AG09309 (cell line): ENCODE measurements at places on chromosomes 12 and 14.

DNA sequence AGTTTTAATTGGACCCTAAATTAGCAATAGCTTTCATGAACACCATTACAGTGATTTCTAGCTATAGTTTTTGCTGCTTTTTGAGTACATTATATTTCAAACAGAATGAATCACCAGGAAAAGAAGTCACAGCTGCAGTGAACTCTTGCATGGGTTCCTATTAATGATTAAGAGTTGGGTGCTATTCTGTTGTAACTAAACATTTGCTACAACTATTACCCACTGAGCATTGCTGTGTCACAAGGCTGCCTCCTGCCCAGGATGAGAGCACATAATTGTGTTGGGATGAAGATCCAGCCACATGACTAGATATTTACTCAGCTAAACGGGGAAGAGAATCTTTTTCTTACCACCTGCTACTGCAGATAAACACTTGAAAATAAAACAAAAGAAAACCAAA lies 152.7 kb downstream of the GXYLT1 start:
- DNase-seq: no peak

GRCh38 chr12:39892146-39892545 lies 213.7 kb downstream of the SLC2A13 start:
- no peak for DNase-seq

DNA sequence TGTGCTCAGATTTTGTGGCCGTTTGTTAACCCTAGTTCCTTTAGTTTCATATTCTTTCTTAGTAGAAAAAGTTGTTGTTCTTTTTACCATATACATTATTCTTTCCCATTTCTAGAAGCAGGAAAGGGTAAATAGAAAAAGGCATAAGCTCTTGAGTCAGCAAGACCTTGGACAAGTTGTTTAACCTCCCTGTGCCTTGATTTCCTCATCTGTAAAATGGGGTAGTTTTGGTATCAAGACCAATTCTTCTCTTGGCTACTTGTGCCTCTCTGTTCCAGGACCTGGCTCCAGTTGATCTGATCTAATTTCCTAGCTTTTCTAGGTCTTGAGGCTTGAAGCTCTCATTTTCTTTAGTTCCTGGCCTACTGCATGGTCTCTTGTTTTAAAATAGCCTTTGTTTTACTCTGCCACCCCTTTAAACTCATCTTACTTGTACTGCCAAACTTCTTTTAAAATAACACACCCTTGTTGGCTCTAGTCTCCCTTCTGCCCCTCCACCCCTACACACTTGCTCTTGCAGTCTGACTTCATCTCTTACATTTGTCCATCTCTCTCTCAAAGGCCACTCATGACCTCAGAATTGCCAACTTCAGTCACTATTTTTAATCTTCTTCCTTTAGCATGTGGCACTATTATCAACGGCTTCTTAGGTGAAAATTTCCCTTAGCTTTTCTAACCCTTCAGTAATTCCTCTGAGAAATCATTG lies 143.7 kb downstream of the TTLL5 start:
- no peak for DNase-seq

DNA sequence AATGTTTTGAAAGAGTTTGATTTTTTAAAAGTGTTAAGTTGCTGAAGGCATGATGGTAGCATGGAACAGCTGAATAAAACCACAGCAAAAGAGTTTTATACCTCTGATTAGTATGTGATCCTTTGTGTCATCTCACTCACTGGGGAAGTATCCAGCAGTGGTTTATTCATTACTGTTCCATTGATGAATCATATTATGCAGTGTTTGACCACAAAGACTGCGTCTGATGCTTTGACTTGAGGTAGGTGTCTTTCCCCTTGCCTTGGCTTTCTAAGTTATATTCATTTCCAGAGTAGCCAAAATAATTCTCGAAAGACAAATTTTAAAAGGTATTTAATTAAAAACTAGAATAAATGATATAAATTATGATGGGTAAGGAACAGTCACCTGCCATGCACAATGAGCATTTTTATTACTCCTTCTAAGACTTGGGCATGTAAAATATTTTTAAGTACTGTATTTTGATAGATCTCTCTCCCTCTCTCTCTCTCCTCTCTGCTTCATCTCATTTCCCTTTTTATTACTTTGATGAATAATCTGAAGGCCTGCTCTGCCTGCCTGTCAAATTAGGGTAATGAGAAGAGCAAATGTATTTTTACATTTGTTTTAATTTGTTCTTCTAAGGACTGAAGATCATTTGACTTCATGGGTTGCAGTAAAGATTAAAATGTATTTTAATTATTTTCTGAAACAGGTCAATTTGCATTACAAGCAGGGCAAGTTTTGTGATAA lies 164.9 kb downstream of the NAV3 start:
- DNase-seq: peak; percentile 51

DNA sequence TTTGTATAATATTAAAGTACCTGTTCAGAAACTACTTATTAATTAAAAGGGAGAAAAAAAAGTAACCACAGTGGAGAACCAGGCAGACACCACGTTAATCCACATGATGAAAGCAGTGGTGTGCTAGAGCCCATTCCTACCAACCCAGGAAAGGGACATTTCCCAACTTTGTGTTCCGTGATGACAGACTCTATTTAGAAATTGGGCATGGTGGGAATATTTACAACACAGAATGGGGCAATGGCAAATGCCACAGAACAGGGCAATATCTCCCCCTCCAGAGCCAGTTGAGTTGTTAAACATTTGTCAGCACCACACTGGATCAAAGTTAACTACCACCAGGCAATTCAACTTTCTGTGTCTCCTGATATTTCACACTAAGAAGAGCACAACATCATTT lies 1.2 kb upstream of the HIGD1C start:
- DNase-seq: no peak

GRCh38 chr12:15201056-15201455 lies 20.2 kb downstream of the RERG start:
- DNase-seq: no peak

- DNase-seq: no peak
Measured at GRCh38 chr12:106883426-106883825, 72.3 kb upstream of the TMEM263 start.

DNA sequence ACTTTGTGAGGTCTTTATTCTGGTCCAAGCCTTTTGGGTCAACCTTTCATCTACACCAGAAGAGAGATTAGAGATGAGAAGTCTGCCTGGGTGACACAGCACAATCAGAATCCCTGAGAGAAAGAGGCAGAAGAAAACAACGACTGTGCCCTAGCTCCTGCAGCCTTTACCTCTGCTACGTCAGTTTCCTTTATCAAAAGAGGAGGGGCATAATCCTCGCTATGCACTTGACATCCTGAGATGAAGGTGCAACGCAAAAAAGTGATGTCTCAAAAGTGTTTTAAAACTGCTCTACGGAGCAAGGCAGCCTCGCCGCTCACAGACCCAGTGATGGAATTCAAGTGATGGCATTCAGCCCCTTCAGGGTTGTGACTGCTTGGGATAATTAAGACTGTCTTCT lies 21.7 kb downstream of the ZDHHC22 start:
- DNase-seq: no peak

- no peak for DNase-seq
Measured at GRCh38 chr12:47114481-47114892, 34.7 kb upstream of the AMIGO2 start.

DNA sequence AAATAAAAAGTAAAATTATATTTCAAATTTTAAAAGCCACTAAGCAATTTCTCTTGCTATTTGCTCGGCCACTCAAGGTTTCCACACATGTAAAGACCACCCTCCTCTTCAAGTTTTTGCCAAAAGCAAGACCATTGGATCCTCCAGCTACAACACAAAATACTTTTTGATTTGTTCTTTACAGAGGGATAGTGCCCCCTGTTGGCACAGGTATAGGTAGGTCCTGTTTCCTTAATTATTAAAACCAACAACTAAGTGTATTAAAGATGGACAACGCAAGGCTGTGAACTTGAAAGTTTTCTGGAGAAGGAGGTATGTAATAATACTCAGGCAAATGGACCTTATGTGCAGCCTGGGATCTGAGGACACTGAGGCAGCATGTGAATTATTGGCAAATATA lies 23.8 kb downstream of the ATP6V1D start:
- no peak for DNase-seq

DNA sequence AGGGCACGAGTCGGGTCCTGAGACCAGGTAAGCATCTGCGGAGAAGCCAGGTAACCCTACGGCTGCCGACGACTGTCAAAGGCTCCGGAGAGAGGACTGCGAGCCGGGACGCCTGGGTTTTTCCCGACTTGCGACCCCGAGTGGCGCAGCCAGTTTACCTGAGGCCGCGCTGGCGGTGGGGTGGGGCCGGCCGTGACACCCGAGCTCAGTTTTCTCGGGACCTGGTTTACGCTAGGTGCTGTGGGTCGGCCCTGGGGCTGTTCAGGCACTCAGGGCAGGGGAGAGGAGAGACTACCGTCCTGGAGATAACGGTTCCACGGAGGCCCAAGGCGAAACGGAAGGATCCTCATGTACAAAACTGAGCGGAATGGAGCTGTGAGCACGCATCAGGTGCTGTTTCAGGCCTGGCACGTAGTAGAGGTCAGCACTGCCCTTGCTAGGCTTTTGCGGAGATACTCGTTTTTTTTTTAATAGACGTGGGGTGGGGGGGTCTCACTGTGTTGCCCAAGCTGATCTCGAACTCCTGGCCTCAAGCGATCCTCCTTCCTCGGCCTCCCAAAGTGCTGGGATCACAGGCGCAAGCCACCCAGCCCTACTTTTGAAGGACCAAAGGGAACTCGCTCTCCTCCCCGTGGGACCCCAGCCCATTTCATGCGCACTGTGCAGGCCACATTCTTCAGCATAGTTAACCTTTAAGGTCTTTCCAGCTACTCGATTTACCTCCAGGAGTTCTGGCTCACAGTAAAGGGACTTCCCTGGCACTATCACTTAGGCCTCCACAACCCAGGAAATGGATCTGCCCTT lies 471 bp downstream of the MTRFR start:
- DNase-seq: no peak

DNA sequence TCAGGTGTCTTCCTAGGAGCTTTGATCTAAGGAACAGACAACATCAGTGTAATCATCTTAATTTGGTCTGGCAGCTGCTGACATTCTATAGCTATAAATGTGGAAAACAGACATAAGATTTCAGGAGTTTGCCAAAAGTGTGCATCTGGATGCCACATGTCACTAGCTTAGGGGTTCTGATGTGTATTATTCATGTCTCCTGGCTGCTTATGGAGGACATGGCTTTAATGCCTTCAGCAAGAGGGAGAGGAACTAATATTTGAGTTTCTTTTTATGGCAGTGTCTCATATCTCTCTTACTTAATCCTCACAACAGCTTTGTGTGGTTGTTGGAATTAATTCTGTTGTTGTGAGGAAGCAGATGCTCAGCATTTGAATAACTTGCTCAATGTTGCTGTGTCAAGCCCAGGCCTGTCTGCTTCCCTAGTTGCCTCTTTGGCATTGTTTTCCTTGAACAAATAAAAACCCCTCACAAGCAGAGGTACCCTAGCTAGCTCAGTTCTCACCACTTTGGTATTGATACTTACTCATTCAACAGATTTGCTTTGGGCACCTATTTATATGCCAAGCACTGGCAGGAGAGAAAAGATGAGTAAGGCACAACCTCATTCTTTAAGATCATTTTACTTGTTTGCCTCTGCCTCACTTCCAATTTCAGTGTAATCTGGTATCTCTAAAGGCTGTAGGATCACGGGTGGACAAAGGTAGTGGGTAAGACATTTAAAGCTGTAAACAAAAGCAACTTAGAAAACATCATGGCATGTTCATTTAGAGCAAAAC lies 39.8 kb upstream of the EID3 start:
- DNase-seq: peak; percentile 60

DNA sequence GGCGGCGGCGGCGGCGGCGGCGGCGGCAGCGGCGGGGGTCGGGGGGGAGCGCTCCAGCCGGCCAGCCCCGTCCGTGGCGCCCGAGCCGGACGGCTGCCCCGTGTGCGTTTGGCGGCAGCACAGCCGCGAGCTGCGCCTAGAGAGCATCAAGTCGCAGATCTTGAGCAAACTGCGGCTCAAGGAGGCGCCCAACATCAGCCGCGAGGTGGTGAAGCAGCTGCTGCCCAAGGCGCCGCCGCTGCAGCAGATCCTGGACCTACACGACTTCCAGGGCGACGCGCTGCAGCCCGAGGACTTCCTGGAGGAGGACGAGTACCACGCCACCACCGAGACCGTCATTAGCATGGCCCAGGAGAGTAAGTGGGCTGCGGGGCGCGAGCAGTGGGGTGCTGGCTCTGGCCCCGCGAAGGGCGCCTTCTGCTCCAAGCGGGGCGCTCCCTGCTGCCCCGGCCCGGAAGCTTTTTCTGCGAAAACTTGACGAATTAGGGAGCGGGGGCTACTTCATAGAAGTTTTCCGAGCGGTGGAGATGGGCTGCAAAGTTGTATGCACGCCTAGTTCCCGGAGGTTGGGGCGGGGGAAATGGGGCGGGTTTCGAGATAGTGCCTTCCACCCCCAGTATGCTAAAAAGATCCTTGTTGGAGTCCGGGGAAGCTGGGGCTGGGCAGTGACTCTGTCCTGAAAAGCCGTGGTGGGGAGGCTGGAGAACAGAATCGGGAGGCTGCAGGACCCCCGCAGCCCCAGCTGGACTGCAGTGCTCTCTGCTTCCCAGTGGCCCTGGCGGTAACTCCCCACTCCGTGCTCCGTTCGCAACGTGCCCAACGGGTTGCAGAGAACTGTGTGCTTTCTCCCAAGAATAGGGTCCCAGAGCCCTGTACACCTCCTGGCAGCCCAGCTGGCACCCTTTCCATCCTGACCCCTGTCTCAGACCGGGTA lies 751 bp downstream of the GDF11 start:
- no peak for DNase-seq

GRCh38 chr14:25308244-25308643 lies 258.3 kb upstream of the STXBP6 start:
- no peak for DNase-seq

GRCh38 chr14:49992901-49993339 lies 100.0 kb downstream of the ARF6 start:
- DNase-seq: no peak

DNA sequence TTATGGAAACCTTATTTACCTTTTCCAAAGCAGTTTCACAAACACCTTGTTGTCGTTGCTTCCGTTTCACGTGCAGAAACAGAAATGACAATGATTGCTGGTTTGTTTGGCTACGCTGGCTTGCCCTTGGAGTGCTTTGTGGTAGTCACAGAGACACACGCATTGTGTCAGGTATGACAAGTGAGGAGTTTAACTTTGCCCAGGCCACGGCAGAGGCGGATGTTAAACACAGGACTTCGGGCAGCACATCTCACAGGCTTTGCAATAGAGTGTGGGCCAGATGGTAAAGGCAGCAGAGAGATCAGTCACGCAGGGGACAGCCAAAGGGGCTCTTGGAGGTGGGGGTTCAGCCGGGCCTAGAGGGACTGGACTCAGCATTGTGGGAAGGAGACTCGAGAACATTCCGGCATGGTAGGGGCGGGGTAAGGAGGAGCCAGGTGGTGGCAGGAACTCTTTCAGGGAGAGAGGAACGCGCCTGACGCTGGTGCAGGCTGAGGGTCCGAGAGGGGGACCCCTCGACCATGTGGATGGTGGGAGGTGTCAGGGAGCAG lies 59.8 kb upstream of the KCNA1 start:
- no peak for DNase-seq

GRCh38 chr12:107618106-107618505 lies 67.5 kb upstream of the PWP1 start:
- no peak for DNase-seq

GRCh38 chr12:102638777-102639176 lies 158.4 kb upstream of the IGF1 start:
- DNase-seq: no peak
